AG09309 (cell line): ENCODE measurements at places on chromosomes 6 and 20.

DNA sequence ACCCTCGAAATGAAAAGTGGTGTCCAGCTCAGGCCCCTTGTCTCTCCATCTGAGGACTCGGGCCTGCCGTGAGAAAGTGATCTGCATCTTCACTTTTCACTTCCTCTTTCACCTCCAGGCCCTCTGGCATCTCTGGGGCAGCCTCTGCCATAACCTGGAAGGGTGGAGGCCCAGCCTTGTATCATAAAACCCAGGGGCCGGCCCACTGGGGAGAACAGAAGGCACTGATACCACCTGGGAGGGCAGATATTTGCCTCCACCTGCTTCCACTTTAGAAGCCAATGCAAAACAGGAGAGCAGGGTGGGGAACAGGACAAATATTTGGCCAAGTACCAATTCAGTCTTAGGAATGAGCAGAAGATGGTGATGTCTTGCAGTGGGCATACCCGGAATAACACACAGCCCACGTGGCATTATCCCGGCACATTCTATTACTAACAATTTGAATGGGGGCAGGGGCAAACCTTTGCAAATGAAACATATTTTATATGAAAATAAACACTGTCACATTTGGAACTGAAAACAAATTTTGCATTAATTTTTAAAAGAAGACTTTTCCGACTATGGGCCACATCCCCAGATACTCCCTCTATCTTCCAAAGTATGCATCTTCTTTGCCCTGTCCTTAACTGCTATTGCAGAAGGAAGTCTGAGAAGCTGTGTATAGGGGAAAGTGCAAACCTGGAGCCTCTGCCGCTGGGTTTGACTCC, 69.2 kb upstream of the TBC1D7 start:
- no peak for DNase-seq

DNA sequence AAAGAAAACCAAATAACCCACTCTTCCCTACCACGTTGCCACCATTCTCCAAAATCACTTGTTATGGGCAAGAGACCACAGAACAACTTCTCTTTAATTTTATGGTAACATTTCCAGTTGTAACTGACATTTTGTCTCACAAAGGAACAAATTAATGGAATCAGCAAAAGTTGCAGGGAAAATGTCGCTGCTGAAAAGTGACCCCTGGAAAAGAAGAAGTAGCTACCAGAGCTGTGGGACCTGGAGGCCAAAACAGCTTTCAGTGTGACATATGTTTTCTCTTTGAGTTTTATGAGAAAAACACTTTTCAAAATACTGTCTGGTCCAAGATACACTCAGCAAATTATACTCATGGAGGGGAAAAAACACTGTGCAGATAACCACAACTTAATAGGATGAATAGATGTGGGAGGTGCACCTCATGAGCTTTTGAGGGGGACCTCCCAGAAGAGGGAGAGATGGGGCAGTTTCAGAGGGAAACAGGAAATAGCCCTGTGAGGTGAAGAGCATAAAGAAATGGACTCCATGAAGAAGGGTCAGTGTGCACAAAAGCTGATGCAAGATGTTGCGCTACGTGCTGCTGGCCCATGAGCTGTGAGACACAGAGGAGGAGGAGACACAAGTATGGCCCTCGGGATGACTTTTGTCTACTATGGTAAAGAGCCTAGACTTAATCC, 87.3 kb downstream of the DTNBP1 start:
- no peak for DNase-seq

- DNase-seq = no peak
Observed at GRCh38 chr20:32386091-32386490, 28.0 kb downstream of the ASXL1 start.

DNA sequence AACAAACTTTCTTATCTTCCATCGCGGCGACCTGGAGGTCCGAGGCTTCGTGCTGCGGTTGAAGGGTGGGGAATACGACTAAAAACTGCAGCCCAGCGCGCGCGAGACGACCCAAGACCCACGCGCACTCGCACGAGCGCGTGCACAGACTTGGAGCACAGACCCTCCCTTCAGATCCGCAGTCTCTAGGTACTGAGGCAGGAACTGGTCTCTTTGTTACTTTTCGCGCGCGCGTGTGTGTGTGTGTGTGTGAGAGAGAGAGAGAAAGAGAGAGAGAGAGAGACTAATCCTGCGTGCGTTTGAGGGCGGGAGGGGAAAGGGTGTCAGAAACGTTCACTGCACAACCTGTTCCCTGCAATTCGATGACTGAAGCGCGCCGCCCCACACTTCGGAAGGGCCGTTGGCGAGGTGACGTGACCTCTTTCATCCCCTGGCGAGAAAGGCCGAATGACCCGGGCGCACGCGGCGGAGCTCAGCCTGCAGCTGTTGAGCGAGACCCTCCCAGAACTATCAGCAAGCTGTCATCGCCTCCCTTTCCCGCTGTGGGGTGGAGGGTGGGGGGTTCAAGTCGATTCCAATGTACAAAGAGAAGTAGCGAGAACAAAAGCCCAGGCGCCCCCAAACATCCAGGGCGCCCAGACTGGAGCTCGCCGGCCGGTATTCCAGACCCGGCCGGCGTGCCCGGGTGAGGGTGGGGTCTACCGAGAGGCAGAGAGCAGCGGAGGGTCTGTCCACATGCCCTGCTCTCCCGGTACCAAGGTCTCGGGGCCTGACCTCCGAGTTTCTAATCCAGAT, 1.5 kb upstream of the TUBB2B start:
- DNase-seq = no peak

- DNase-seq = no peak
Observed at GRCh38 chr20:59828125-59829053, 105.0 kb downstream of the SYCP2 start.
